T-helper 2 cell treated with Interferon-gamma antibody and Interleukin-4, amounts not matched to agents 5 μg/mL and 100 μg/mL, for 36 hours (primary cell): ENCODE measurements at places on chromosomes 4 and X.

DNA sequence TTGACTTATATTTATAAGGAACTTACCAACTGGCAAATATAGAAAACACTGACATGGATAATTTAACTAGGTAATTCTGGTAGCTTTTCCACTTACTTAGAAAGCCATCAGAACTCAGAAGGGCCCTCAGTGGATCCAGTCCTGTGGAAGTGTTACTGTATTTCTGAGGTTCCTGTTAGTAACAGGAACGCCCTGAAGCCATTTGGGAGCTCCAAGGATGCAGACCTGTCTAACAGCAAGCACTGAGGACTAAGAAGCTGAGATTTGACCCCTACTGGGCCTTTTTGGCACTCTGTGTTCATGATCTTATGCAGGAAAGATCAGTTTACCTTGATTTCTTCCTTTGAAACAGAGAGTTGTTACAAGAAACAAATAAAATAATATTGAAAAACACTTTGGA, 46.0 kb upstream of the TLL1 start:
- no peak overlapping the region for H3K4me3 ChIP-seq
- no peak for DNase-seq
- H3K4me1 ChIP-seq, result no peaks in the 10 kb centered on the region
- H3K36me3 ChIP-seq, result no peaks in the 10 kb centered on the region
- H3K27ac ChIP-seq, result no peak overlapping the region

DNA sequence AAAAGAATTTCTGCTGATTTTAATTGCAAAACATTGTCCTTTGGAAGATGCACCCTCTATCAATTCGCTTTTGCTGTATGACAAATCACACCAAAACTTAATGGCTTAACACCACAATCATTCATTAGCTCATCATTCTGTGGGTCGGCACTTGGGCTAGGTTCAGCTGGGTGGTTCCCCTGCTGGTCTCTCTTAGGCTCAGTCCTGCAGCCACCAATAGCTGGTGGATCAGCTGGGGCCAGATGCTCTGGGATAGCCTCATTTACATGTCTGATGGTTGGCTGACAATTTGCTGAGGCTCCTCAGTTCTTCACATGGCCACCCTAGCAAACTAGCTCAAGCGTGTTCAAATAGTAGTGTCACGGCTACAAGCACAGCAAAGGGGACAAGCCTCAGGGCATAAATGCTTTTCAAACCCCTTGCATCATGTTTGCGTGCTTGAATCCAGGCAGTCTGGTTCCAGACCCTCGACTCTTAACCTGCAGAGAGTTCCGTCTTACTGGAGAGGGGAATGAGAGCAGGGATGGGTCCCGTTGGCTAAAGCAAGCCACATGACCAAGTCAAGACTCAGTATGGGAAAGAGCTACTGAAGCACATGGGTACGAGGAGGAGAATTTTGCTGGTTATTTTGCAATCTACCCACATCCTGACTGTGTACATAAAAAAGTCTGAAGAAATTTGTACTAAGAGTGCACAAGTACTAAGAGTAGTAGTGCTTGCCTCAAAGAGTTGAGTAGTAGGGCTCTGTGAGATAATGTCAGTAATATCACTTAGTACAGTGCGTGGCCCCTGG, 7.5 kb upstream of the ACSL1 start:
- H3K27ac ChIP-seq, result no peak overlapping the region
- no peaks in the 10 kb centered on the region for H3K36me3 ChIP-seq
- DNase-seq, result no peak
- H3K27me3 ChIP-seq, result peaks cover 3% of the 10 kb centered on the region

DNA sequence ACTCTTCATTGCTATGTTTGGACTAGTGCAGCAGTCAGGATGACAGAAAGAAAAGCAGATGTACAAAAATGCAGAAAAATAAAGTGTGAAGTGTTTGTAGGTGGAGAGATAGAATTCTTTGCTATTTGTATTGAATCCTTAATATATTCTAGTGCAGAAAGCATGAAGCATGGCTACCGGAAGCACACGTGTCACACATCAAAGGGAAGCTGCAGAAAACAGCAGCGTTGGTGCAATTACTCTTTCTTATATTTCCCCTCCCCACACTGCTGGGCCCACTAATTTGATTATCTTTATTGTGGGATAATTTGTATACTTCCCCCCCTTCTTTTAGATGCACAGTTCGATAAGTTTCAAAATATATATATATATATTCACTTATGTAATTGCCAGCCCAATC, 35.9 kb upstream of the TAPT1 start:
- no peak for DNase-seq
- no peaks in the 10 kb centered on the region for H3K36me3 ChIP-seq
- no peaks in the 10 kb centered on the region for H3K27me3 ChIP-seq
- no peak overlapping the region for H3K27ac ChIP-seq
- peaks cover 7% of the 10 kb centered on the region for H3K4me1 ChIP-seq

GRCh38 chr4:152456609-152457008, 79.3 kb downstream of the FBXW7 start:
- no peak overlapping the region for H3K27ac ChIP-seq
- peaks cover 39% of the 10 kb centered on the region for H3K4me1 ChIP-seq
- no peaks in the 10 kb centered on the region for H3K36me3 ChIP-seq
- no peak for DNase-seq
- H3K4me3 ChIP-seq, result no peak overlapping the region

GRCh38 chr4:103032574-103032973, 13.1 kb upstream of the SLC9B1 start:
- H3K27me3 ChIP-seq, result no peaks in the 10 kb centered on the region
- H3K4me3 ChIP-seq, result no peak overlapping the region
- no peak for DNase-seq
- H3K27ac ChIP-seq, result no peak overlapping the region
- peaks cover 33% of the 10 kb centered on the region for H3K36me3 ChIP-seq

DNA sequence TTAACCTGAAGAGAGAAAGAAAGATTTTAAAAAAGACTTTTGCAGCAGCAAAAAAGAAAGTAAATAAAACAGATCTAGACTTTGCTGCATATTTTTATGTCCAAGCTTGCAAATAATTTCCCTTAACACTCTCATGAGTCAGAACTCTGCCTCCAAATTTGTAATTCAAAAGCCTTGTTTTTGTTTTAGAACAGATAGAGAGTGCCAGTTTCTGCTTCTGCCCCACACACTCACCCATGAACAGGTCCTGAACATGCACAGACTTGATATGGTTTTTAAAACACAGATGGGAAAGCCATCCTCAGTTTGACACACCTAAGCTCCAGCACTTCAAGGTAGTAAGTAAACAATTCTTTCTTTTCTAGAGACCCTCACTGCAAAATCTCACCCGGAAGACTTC, 39.7 kb upstream of the VCX3B start:
- no peaks in the 10 kb centered on the region for H3K36me3 ChIP-seq
- no peak overlapping the region for H3K4me3 ChIP-seq
- no peaks in the 10 kb centered on the region for H3K4me1 ChIP-seq
- H3K27me3 ChIP-seq, result no peaks in the 10 kb centered on the region

DNA sequence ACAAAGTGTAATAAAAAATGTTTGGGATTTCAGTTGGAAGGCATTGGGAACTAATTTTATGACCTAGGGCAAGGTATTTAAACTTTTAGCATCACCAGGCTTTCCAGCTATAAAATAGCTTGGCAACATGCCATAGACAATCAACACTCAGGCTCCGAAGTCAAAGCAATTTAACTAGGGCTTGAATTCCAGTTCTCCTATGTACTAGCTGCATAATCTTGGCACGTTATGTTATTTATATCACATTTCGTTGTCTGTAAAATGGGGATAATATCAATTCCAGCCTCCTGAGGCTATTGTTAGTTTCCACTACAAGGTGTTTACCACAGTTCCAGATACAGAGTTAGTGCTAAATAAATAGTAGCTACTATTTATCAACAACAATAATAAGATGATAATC, 78.8 kb downstream of the DMD start:
- no peak overlapping the region for H3K4me3 ChIP-seq
- H3K4me1 ChIP-seq, result no peaks in the 10 kb centered on the region
- H3K36me3 ChIP-seq, result no peaks in the 10 kb centered on the region
- no peak overlapping the region for H3K27ac ChIP-seq
- DNase-seq, result no peak

- H3K4me1 ChIP-seq, result peaks cover 15% of the 10 kb centered on the region
- DNase-seq, result no peak
- H3K27ac ChIP-seq, result no peak overlapping the region
Measured at GRCh38 chrX:19658030-19658429, 142.7 kb upstream of the MAP3K15 start.

GRCh38 chrX:3161681-3162080, 120.4 kb downstream of the ARSF start:
- H3K36me3 ChIP-seq, result no peaks in the 10 kb centered on the region
- no peak for DNase-seq
- H3K4me3 ChIP-seq, result no peak overlapping the region
- H3K4me1 ChIP-seq, result no peaks in the 10 kb centered on the region

GRCh38 chrX:68801737-68802290, 27.0 kb upstream of the EFNB1 start:
- H3K27me3 ChIP-seq, result no peaks in the 10 kb centered on the region
- H3K4me3 ChIP-seq, result no peak overlapping the region
- H3K4me1 ChIP-seq, result no peaks in the 10 kb centered on the region
- H3K36me3 ChIP-seq, result no peaks in the 10 kb centered on the region
- H3K27ac ChIP-seq, result no peak overlapping the region

DNA sequence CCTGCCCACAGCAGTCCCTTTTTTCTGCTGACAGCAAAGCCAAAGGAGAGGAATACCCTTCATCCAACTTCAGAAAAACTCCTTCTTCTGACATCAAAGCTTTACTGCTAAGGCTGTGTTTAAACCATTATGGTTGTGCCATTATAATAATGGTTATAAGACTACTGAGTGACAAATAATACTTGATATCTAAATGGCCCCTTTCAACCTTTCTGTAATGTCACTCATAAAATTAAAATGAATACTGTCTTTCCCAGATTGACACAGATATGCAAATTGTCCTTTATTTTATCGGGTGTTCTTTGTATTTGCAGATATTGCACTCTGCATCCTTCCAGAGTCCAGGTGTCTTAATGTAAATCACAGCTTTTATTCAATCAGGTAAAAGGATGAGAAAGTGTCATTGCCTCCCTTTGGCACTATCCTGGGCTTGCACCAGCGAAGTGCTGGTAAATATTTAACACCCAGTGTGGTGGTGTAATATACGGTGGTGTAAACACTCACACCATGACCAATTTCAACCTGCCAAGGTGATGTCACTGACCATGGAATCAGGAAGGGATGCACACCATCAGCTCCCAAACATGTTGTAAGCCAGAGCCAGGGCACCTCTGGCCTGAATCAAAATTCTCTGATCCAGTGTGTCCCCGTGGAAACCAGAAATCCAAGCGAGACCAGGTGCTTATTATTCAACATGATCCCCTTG, 139.4 kb upstream of the TENM3 start:
- H3K27me3 ChIP-seq, result no peaks in the 10 kb centered on the region
- H3K4me3 ChIP-seq, result no peak overlapping the region
- H3K27ac ChIP-seq, result no peak overlapping the region
- H3K36me3 ChIP-seq, result no peaks in the 10 kb centered on the region
- H3K4me1 ChIP-seq, result no peaks in the 10 kb centered on the region
- DNase-seq, result no peak

DNA sequence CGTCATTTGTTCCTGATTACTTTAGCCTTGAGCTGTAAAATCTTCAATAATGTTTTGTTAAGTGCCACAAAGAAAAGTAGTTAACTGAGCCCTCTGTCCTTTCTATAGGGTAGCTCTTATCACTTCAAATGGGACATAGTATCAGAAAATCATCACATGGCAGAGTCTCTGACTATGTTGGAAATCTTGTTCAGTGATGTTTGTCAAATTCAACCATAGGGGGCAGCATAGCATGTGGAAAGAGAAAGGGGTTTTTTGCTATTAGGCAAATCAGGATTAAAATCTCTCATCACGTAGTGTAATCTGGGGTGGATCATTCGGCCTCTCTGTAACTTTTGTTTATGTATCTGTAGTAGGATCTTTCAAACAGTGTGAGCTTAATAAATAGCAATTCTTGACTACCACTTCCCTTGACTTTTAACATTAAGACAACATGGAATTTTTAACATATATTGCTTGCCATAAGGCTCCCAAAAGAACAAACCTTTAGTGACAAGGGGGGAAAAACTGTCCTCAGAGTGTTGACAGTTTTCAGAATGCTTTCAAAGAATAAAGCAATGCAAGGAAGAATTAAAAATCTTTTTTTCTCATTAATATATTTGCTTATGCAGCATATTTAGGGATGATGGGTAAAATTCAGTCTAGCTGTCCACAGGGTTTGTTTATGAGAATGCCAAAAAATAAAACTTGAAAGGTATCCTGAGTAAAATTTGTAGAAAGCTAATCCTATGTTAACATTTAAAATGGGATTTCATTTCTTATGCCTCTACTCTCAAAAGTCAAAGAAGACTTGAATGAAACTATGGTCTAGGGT, 127.2 kb downstream of the FBXW7 start:
- H3K27me3 ChIP-seq, result no peaks in the 10 kb centered on the region
- no peak overlapping the region for H3K4me3 ChIP-seq
- H3K4me1 ChIP-seq, result peaks cover 3% of the 10 kb centered on the region

DNA sequence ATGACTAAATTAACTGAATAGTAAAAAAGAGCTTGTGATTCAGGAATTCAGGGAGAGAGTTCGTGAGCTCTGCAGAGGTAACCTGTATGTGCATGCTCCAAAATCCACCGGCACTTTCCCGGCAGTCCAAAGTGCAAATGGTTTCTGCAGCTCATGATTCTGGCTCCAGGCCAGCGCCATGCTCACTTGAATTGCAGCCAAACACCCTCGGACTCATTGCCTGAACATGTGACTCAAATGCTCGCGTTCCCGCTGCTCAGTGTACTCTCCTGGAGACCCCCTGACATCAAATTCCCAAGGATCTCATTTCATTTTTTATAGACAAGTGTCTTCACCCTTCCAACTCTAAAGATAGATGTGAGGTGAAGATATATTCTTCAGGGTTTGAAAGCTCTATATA, 44.1 kb upstream of the SH3RF1 start:
- no peak overlapping the region for H3K27ac ChIP-seq
- no peak overlapping the region for H3K4me3 ChIP-seq
- no peak for DNase-seq
- no peaks in the 10 kb centered on the region for H3K4me1 ChIP-seq
- H3K36me3 ChIP-seq, result no peaks in the 10 kb centered on the region

DNA sequence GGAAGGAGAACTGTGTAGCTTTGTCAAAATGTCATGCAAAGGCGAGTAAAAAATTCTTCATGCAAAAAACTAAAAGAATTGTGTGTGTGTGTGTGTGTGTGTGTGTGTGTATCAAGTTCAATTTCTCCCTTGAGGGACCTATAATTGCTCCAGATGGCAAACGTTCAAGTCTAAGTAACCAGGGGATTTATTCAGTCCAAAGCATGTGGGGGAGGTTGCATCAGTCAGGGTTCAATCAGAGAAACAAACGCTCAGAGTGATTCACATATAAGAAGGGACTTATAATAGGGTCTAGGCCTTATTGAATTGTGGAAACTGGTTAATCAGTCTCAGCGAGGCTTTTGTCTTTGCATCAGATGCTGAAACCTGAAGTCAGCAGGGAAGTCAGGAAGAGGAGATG, 5.0 kb downstream of the DCAF8L1 start:
- no peaks in the 10 kb centered on the region for H3K27me3 ChIP-seq
- H3K4me1 ChIP-seq, result no peaks in the 10 kb centered on the region
- H3K27ac ChIP-seq, result no peak overlapping the region
- H3K36me3 ChIP-seq, result no peaks in the 10 kb centered on the region

DNA sequence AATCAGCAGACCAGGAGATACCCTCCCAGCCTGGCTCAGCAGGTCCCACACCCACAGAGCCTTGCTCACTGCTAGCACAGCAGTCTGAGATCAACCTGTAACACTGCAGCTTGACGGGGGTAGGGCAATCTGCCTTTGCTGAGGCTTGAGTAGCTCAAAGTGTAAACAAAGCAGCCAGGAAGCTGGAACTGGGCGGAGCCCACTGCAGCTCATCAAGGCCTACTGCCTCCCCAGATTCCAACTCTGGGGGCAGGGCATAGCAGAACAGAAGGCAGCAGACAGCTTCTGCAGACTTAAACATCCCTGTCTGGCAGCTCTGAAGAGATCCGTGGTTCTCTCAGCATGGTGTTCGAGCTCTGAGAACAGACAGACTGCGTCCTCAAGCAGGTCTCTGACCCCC, 15.1 kb upstream of the GABRA2 start:
- no peaks in the 10 kb centered on the region for H3K27me3 ChIP-seq
- H3K4me3 ChIP-seq, result no peak overlapping the region
- no peaks in the 10 kb centered on the region for H3K36me3 ChIP-seq
- DNase-seq, result no peak
